ENCODE measurements at places on chromosomes 3 and 15.

DNA sequence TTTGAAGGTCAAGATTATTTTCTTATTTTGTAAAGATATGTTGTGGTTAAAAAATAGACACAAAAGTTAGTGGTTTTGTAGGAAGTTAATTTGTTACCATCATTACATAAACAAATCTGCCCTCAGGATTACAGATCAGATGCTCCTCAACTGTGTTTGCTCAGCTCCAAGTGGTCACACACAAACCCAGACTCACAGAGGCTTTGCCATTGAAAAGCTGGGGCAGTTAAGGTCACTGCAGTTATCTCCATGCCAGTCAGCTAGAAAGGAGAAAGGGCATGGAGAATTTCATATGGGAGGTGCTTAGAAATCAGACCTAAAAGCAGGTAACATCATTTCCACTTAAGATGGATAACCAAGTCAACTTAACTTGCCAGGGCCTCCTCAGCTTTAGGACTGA is 825.7 kb upstream of the GBE1 start:
- DNase-seq, result no peak

DNA sequence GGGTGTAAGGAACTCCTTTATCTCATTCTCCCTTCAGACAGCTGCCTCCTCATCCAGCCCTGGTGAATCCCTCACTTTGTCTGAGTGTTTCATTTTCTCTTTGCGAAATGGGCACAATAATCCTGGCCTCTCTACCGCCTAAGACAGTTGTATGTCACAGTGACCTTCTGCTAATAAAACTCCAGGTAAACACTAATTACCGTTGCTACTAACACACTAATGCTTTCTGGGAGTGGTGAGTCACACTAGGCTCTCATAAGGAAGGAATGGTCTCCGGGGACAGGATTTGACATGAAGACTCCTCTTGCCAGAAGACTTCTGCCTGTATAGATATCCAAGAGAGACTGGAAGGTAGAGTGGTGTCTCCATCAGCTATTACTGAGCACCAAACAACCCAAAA is 71.7 kb upstream of the SNRK start:
- DNase-seq, result no peak

- no peak for DNase-seq
Measured at GRCh38 chr3:69764861-69765260, 25.6 kb downstream of the MITF start.

- no peak for DNase-seq
Measured at GRCh38 chr3:158916111-158916510, 114.3 kb downstream of the MFSD1 start.

DNA sequence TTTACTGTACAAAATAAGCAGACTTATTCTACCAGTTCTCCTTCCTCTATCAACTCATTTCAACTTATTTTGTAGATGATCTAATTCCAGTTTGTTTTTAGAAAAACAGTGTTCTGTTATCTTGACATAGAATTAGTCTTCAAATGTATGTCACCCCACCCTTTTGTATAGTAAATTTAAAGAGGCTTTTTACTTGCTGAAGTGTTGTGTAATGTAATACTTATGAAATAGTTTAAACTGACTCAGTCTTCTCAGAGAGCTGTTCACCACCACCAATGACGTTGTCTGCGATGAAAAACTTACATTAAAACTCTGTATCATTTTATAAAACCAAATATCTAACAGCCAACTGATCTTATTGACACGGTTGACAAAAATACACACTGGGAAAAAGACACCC is 82.9 kb downstream of the RAP2B start:
- DNase-seq, result no peak

- no peak for DNase-seq
Measured at GRCh38 chr3:47664519-47664918, 85.9 kb upstream of the CSPG5 start.

GRCh38 chr3:171699601-171700000 is 110.7 kb downstream of the PLD1 start:
- no peak for DNase-seq

DNA sequence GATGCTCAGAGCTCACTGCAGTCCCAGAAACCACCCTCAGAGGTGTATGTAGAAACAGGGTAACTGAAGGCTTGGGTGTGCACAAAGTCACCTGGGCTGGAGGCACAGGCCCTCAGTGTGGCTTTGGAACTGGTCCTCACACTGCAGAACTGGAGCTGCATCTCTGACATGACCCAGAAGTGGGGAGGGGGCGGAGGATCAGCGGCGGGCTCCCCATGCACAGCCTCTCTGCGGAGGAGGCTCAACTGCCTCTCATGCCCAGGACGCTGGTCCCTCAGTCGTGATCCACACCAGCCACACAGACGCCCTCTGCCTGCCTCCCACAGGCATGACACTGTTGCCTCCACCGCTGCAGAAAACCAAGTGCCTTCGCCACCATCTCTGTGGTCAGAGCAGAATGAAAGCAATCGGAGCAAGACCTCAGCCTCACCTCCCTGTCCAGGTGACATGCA is 73.7 kb downstream of the TM2D3 start:
- no peak for DNase-seq

Measured in fibroblast of skin of left quadriceps (primary cell).